ENCODE measurements at places on chromosomes 1 and 21.
A peak's percentile ranks its signal among the peaks of the same experiment; 100 is the strongest.

DNA sequence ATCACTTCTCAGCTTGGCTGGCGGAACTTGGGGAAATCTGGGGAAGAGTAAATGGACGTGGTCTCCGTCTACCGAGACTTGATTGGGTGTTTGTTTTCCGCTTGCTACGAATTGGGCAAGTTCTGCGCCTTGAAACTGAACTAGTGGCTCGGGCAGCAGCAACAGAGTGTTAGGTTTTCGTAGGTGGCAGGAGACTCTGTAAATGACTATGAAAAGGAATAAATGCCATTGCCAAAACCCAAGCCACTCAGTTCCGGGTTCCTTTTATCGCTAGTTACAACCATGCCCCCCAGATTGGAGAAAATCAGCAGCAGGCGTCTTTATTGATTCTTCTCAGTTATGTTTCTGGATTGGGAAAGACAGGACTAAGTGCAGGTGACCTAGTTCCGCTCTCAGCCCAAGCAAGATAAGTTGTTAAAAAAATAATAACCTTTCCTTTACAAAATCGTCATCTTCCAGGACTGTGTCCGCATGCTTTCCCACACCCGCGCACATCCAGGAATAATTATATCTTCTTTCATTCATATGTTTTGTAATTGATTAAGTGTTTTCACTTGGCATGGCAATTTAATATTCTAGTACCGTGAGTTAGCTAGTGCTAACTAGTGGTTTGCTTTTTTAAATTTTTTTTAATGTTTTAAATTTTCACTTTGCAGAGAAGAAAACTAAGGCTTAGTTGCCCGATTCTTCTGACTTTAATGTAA is 3.4 kb downstream of the LHX9 start:
- H3K27ac ChIP-seq = no peak overlapping the region
- H3K27me3 ChIP-seq = peaks cover 14% of the 10 kb centered on the region

DNA sequence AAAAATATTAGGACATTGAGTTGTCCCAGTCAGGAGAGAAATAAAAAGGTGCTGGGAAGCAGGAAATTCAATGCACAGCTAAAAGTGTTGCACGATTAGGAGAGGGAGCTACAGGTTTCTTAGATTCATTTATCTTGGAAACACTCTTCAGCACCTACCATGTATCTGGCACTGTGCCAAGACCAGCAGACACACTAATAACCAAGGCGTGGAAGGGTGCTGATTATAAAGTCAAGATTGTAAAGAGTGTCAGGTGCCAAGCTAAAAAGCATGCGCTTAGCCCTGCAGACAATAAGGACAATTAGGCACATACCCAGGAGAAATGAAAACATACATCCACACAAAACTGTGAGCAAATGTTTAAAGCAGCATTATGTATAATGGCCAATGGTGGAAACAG is 129.9 kb downstream of the DSCAM start:
- no peaks in the 10 kb centered on the region for H3K27me3 ChIP-seq
- H3K36me3 ChIP-seq = no peaks in the 10 kb centered on the region
- no peaks in the 10 kb centered on the region for H3K4me1 ChIP-seq
- no peak for DNase-seq
- H3K27ac ChIP-seq = no peak overlapping the region

GRCh38 chr21:34129039-34129891 is 55.9 kb downstream of the MRPS6 start:
- no peaks in the 10 kb centered on the region for H3K27me3 ChIP-seq
- no peaks in the 10 kb centered on the region for H3K36me3 ChIP-seq
- H3K27ac ChIP-seq = peak overlapping the region; percentile 91
- peaks cover 53% of the 10 kb centered on the region for H3K4me1 ChIP-seq
- no peak for DNase-seq
- peak overlapping the region; percentile 6 for H3K4me3 ChIP-seq

- no peaks in the 10 kb centered on the region for H3K4me1 ChIP-seq
- H3K27me3 ChIP-seq = no peaks in the 10 kb centered on the region
- H3K4me3 ChIP-seq = no peak overlapping the region
- H3K27ac ChIP-seq = no peak overlapping the region
- DNase-seq = no peak
- no peaks in the 10 kb centered on the region for H3K36me3 ChIP-seq
Observed at GRCh38 chr1:15272009-15272781, 25.2 kb downstream of the FHAD1 start.

- H3K36me3 ChIP-seq = no peaks in the 10 kb centered on the region
- no peak for DNase-seq
- no peaks in the 10 kb centered on the region for H3K4me1 ChIP-seq
Observed at GRCh38 chr1:104073463-104073902, 323.8 kb downstream of the AMY1C start.

- no peaks in the 10 kb centered on the region for H3K27me3 ChIP-seq
- no peak overlapping the region for H3K4me3 ChIP-seq
- peaks cover 30% of the 10 kb centered on the region for H3K4me1 ChIP-seq
- H3K36me3 ChIP-seq = no peaks in the 10 kb centered on the region
- H3K27ac ChIP-seq = no peak overlapping the region
Observed at GRCh38 chr1:116567790-116568661, 2.8 kb downstream of the CD58 start.

DNA sequence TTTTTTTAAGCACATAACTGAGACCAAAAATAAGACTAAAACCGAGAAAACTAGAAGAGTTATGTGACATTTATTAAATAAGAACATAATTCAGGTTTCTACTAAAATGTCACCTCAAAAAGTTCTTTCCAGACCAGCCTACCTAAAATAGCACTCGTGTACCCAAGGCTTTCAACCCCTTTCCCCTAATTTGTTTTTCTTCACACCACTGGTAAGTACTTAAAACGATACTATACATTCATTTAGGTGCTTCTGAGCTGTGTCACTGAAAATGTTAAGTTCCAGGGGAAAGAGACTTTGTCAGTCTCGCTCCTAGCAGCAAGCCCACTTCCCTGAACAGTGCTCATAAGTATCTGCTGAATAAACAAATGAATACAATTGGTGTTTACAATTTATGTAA is 6.8 kb downstream of the RRAGC start:
- peaks cover 63% of the 10 kb centered on the region for H3K36me3 ChIP-seq
- peaks cover 26% of the 10 kb centered on the region for H3K4me1 ChIP-seq
- H3K27me3 ChIP-seq = no peaks in the 10 kb centered on the region
- no peak overlapping the region for H3K27ac ChIP-seq
- no peak for DNase-seq

DNA sequence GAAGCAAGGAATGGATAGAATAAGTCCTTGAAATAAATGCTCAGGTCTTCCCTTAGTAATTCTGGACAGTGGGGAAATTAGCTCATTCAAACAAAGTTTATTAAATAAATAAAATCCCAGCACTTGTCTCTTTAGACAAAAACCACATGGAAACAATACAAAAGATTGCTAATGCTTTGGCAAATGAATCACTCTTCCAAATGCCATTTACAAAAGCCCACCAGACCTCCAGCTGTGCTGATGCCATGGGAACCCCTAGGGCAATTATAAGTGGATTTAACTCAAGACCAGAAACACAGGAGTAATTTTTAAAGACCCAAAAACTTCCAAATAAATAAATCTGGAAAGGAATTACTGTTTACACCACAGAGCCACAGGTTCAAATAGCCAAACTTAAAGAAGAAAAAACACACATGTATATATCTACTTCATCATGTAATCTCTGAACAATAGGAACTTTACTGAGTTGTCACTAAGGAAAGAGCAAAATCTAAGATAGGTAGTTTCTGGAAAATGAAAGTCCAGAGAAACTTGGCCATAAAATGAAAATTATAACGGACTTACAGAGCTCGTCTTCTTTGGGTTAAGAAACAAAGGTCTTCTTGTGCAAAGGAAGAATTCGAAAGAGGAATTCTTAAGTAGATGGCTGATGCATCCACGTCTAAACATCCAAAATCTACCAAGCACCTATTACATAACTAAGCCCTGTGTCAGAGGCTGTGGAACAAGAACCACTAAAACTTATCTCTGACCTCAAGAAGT is 399.4 kb downstream of the SMYD3 start:
- no peaks in the 10 kb centered on the region for H3K4me1 ChIP-seq
- H3K27ac ChIP-seq = no peak overlapping the region
- no peaks in the 10 kb centered on the region for H3K27me3 ChIP-seq
- H3K36me3 ChIP-seq = no peaks in the 10 kb centered on the region
- DNase-seq = no peak

- no peak overlapping the region for H3K4me3 ChIP-seq
- H3K27me3 ChIP-seq = no peaks in the 10 kb centered on the region
- H3K27ac ChIP-seq = no peak overlapping the region
Observed at GRCh38 chr1:6353955-6354658, 39.5 kb downstream of the ACOT7 start.

DNA sequence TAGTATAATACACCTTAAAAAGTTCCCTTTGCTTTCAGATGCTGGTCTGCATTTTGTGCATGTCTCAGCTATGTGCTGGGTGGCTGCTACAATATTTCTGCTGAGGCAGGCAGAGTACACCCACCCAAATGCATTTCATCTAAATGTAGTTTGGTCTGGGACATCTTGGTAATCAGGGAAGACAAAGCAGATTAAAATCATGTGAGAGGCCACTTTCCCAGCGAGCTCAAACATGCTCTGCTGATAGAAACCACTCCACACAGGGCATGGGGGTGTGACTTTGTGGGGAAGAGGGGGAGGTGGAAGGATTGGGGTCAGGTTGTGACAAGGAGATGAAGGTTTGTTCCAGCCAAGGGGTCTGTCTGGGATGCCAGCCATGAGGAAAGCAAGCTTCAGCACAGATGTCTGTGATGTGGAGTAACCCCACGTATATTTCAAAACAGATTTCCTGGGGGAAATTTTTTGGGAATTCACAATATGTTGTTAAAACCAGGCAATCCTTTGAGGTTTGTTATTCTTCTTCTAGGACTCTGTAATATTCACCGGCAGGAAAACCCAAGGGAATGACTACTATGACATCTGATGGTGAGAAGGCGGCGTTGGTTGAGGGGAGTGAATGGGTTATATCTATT is 255.1 kb upstream of the FGGY start:
- no peak overlapping the region for H3K4me3 ChIP-seq
- H3K4me1 ChIP-seq = peaks cover 42% of the 10 kb centered on the region
- H3K36me3 ChIP-seq = no peaks in the 10 kb centered on the region
- peak overlapping the region; percentile 53 for H3K27ac ChIP-seq

DNA sequence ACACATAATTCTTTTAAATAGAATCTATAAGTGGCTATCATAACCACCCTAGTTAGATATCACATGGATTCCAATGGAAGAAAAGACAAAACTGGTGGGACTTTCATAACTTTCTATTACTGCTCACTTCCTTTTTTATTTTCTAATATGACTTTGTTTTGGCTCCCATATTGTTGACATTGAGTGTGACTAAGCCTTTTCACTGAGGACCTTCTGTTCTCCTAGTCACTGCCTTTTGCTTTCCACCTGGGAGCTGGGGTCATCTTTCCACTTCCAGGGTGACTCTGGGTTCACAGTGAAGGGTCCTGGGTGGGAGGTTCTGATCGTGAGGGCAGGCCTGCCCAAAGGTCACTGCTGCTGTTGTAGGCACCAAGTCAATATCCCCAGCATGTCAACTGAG is 275.8 kb downstream of the TGFB2 start:
- H3K4me1 ChIP-seq = peaks cover 11% of the 10 kb centered on the region
- H3K36me3 ChIP-seq = no peaks in the 10 kb centered on the region
- no peak for DNase-seq
- no peak overlapping the region for H3K4me3 ChIP-seq
- H3K27me3 ChIP-seq = no peaks in the 10 kb centered on the region

- H3K27me3 ChIP-seq = no peaks in the 10 kb centered on the region
- no peaks in the 10 kb centered on the region for H3K4me1 ChIP-seq
- peaks cover 45% of the 10 kb centered on the region for H3K36me3 ChIP-seq
- no peak for DNase-seq
Observed at GRCh38 chr1:32321712-32322291, 14.2 kb downstream of the MARCKSL1 start.

GRCh38 chr1:179549368-179549700 is 26.4 kb downstream of the NPHS2 start:
- no peaks in the 10 kb centered on the region for H3K36me3 ChIP-seq
- no peak overlapping the region for H3K27ac ChIP-seq
- no peak for DNase-seq
- no peaks in the 10 kb centered on the region for H3K4me1 ChIP-seq
- H3K4me3 ChIP-seq = no peak overlapping the region

GRCh38 chr1:27299385-27300271 is 22.3 kb upstream of the TMEM222 start:
- H3K27ac ChIP-seq = peak overlapping the region; percentile 90
- H3K27me3 ChIP-seq = no peaks in the 10 kb centered on the region
- peaks cover 41% of the 10 kb centered on the region for H3K4me1 ChIP-seq
- DNase-seq = no peak
- H3K4me3 ChIP-seq = no peak overlapping the region

GRCh38 chr1:169086603-169087455 is 19.7 kb upstream of the ATP1B1 start:
- H3K4me3 ChIP-seq = no peak overlapping the region
- H3K27me3 ChIP-seq = no peaks in the 10 kb centered on the region
- H3K27ac ChIP-seq = no peak overlapping the region
- no peaks in the 10 kb centered on the region for H3K4me1 ChIP-seq
- H3K36me3 ChIP-seq = no peaks in the 10 kb centered on the region

- peak; percentile 64 for DNase-seq
- no peak overlapping the region for H3K27ac ChIP-seq
- no peaks in the 10 kb centered on the region for H3K27me3 ChIP-seq
- H3K4me1 ChIP-seq = no peaks in the 10 kb centered on the region
Observed at GRCh38 chr1:234272656-234273312, 100.5 kb upstream of the COA6 start.

DNA sequence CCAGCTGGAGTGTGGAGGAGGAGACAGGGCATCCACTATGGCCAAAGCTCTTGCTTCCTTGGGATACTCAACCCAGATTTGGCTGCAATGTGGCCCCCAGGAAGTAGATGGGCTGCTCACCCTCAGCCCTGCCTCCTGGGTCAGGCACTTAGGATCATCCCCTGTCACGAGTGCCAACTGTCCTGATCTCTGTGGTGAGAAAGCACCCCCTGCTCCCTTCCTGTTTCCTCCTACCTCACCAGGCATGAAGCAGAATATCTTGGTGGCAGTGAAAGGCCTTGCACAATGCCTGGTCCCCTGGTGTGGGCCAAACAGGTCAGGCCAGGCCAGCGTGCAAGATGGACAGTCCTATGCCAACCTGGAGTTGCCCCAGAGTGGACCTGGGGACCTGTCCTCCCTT is 211.7 kb downstream of the GRIK3 start:
- no peak for DNase-seq
- H3K27ac ChIP-seq = no peak overlapping the region
- no peaks in the 10 kb centered on the region for H3K27me3 ChIP-seq
- H3K4me1 ChIP-seq = no peaks in the 10 kb centered on the region
- no peaks in the 10 kb centered on the region for H3K36me3 ChIP-seq

GRCh38 chr1:222792744-222793143 is 22.1 kb upstream of the DISP1 start:
- no peak for DNase-seq
- H3K4me1 ChIP-seq = peaks cover 4% of the 10 kb centered on the region
- no peaks in the 10 kb centered on the region for H3K27me3 ChIP-seq
- H3K27ac ChIP-seq = no peak overlapping the region

Data from vagina (tissue), 2 donors.